T-helper 2 cell treated with Interferon-gamma antibody and Interleukin-4, amounts not matched to agents 5 μg/mL and 100 μg/mL, for 36 hours (primary cell): ENCODE measurements at places on chromosomes 4 and X.

DNA sequence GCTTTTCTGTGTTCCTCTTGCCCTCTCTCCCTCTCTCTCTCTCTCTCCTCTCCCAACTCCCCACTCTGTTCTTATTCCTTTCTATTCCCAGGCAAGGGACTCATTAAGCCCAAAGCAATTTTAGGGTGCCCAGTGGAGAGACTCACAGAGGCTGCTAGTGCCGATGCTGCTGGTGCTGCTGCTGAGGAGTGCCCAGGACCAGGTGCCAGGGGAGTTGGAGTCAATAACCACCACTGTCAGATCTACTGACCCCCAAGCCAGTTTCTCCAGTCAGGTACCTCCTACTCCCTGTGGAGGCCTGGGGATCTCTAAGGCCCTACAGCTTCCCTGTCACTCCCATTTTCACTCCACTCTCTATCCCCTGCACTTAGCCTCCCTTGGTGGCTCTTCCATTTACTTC is 54.2 kb upstream of the LAS1L start:
- H3K4me1 ChIP-seq = peaks cover 4% of the 10 kb centered on the region
- no peak overlapping the region for H3K4me3 ChIP-seq
- H3K36me3 ChIP-seq = no peaks in the 10 kb centered on the region
- no peak overlapping the region for H3K27ac ChIP-seq
- H3K27me3 ChIP-seq = no peaks in the 10 kb centered on the region

DNA sequence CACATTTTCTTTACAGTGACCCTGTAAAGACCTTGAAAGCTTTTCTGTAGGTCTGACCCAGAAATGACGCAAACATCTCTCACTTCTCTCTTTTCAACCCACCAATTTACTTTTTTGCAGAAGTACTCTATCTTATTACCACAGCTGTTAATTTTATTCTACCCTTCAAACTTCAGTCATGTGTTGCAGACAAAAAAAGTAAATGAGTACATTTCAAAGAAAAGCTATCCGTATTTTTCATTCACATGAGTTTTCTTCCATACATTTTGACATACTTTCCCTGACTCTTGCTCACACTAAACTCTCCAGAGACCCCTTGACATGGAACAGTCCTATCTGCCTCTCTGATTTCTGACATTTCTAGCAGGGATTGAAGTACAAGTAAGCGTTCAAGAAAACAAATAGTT is 51.7 kb downstream of the SLC7A11 start:
- peaks cover 5% of the 10 kb centered on the region for H3K36me3 ChIP-seq
- no peak for DNase-seq
- no peaks in the 10 kb centered on the region for H3K4me1 ChIP-seq
- no peaks in the 10 kb centered on the region for H3K27me3 ChIP-seq
- H3K4me3 ChIP-seq = no peak overlapping the region

DNA sequence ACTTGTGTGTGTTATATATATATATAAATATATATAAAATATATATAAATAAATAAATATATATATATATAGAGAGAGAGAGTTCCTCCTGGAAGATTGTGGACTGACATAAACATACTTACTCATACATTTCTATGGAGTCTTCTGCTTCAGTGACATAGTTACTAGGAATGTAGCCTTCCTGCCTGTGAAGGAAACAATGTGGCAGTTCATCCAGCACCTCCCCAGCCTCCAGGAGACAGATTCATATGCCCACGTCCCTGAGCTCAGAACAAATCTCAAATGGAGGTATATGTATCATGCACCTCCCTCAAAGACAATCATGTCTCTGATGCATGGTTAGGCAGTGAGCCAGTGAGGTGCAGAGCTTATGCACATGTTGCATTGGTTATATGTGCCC is 11.4 kb upstream of the TIMM8A start:
- H3K27me3 ChIP-seq = peaks cover 2% of the 10 kb centered on the region
- no peaks in the 10 kb centered on the region for H3K4me1 ChIP-seq
- no peaks in the 10 kb centered on the region for H3K36me3 ChIP-seq
- no peak overlapping the region for H3K27ac ChIP-seq
- no peak overlapping the region for H3K4me3 ChIP-seq
- DNase-seq = no peak

DNA sequence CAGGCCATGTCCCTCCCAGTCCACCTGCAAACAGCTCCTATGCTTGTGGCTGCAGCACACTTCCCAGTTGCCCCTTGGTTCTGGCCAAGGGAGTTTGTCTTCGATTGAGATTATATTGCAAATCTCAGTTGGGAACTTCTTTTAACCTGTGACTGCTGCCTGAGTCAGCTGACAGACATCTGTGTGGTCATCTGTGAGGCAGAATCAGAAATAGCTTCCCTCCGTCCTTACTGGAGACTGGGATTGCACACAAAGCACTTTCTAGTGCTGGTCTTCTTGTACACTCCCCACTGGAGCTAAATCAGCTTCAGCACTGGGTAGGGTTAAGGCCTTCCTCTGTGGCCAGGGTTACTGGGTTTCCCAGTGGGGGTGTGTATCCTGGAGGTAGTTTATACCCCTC is 34.3 kb downstream of the ZNF330 start:
- no peak for DNase-seq
- H3K4me1 ChIP-seq = no peaks in the 10 kb centered on the region
- H3K36me3 ChIP-seq = no peaks in the 10 kb centered on the region
- H3K27me3 ChIP-seq = peaks cover 3% of the 10 kb centered on the region

DNA sequence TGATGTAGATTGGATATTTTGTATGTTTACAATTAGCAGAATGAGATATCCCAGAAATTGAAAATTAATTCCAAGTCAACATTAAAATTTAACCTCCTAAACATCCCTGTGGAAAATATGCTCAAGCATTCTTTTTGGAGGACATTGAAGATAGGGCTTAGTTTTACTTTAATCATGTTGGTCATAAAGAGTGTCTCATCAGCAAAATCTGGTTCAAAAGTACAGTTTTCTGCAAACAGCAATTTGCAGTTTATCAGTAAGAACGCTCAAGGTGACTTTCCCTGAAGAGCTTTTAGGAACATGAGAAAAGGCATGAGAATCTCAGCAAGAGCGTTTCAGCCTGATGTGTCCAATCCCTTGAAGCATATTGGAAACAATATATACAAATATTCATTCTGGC is 889.8 kb downstream of the CENPC start:
- H3K27ac ChIP-seq = no peak overlapping the region
- H3K36me3 ChIP-seq = no peaks in the 10 kb centered on the region
- no peak overlapping the region for H3K4me3 ChIP-seq
- H3K27me3 ChIP-seq = no peaks in the 10 kb centered on the region
- no peaks in the 10 kb centered on the region for H3K4me1 ChIP-seq
- no peak for DNase-seq

- H3K27me3 ChIP-seq = peaks cover 41% of the 10 kb centered on the region
- no peak overlapping the region for H3K27ac ChIP-seq
- no peak for DNase-seq
- no peak overlapping the region for H3K4me3 ChIP-seq
- H3K4me1 ChIP-seq = peaks cover 2% of the 10 kb centered on the region
Observed at GRCh38 chr4:180058691-180059215, 2184.4 kb upstream of the TENM3 start.

- DNase-seq = no peak
Observed at GRCh38 chrX:124260845-124261244, 71.6 kb upstream of the TEX13D start.

DNA sequence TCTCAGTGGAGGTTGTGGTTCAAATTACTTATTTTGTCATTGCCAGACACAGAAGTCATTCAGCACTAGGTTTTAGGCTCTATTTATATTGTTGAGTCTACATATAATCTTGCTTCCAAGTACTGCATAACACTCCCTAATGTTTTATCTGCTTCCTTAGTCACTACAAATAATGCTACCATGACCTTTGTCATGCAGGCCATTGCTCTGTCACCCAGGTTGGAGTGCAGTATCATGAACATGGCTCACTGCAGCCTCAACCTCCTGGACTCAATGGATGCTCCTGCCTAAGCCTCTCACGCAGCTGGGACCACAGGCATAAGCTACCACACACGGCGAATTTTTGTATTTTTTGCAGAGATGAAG is 23.5 kb upstream of the PDZD4 start:
- peaks cover 7% of the 10 kb centered on the region for H3K4me1 ChIP-seq
- no peaks in the 10 kb centered on the region for H3K36me3 ChIP-seq
- DNase-seq = no peak
- H3K27me3 ChIP-seq = peaks cover 11% of the 10 kb centered on the region
- no peak overlapping the region for H3K4me3 ChIP-seq

DNA sequence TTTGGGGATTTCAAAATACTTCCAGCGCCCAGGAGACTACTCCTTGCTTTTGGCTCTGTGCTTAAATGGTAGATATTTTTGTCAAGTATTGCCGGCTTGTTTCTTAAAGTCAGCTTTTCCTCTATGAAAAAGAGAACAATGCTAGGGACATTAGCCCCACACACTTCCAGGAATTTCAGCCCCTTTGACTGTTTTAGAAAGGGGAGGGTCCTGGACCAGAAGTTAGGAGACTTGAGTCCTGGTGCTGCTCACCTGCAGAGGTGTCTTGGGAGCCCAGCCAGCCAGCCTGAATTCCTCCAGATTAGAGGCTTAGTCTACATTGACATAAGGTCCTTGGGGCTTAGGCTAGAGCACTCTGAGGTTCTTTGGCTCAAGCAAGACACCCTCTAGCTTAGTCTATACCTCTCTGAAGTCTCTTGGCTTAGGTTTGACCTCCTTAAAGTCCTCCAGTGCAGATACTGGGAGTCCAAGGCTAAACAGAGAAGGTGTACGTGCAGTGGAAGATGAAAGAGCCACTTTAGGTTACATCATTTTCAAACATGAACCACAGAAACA is 1.6 kb upstream of the SETD7 start:
- no peak for DNase-seq
- H3K27me3 ChIP-seq = no peaks in the 10 kb centered on the region
- H3K36me3 ChIP-seq = peaks cover 2% of the 10 kb centered on the region
- peak overlapping the region; percentile 95 for H3K4me3 ChIP-seq
- peaks cover 45% of the 10 kb centered on the region for H3K4me1 ChIP-seq

- H3K4me1 ChIP-seq = peaks cover 30% of the 10 kb centered on the region
- H3K27ac ChIP-seq = peak within 1 kb of the TSS; percentile 92
- H3K27me3 ChIP-seq = no peaks in the 10 kb centered on the region
- peak within 1 kb of the TSS; percentile 95 for H3K4me3 ChIP-seq
Observed at GRCh38 chrX:2690856-2691542, at the start of gene CD99. TSS of gene CD99 (plus strand) at chrX:2691295. CDS start at chrX:2691361, 66 bp downstream.

GRCh38 chr4:176273736-176274135 is 4.7 kb upstream of the ASB5 start:
- no peaks in the 10 kb centered on the region for H3K36me3 ChIP-seq
- H3K4me1 ChIP-seq = no peaks in the 10 kb centered on the region
- no peak overlapping the region for H3K27ac ChIP-seq
- DNase-seq = no peak
- H3K4me3 ChIP-seq = no peak overlapping the region
- H3K27me3 ChIP-seq = peaks cover 4% of the 10 kb centered on the region

GRCh38 chr4:52195869-52196268 is 144.8 kb downstream of the SPATA18 start:
- H3K4me3 ChIP-seq = no peak overlapping the region
- no peak for DNase-seq
- no peaks in the 10 kb centered on the region for H3K4me1 ChIP-seq
- H3K27ac ChIP-seq = no peak overlapping the region

DNA sequence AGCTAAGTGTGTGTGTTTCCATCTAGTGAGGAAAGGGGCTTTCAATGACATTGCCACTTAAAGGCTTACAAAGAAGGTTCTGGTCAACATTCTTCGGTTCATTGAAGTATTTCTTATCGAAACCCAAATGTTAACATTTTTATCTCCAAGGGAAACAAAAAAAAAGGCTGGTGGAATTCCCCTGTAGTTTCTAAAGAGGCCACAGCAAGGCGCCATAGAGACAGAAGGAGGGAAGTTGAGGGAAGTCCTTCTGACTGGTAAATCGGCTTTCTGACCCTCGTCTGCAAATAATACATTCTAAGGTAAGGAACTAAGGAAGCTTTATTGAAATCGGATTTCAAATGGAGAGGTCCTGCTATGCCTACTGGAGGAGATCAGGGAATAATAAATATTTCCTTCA is 1.7 kb upstream of the ZFP42 start:
- no peaks in the 10 kb centered on the region for H3K36me3 ChIP-seq
- DNase-seq = no peak
- no peak overlapping the region for H3K27ac ChIP-seq
- H3K27me3 ChIP-seq = peaks cover 2% of the 10 kb centered on the region
- H3K4me3 ChIP-seq = no peak overlapping the region
- no peaks in the 10 kb centered on the region for H3K4me1 ChIP-seq

DNA sequence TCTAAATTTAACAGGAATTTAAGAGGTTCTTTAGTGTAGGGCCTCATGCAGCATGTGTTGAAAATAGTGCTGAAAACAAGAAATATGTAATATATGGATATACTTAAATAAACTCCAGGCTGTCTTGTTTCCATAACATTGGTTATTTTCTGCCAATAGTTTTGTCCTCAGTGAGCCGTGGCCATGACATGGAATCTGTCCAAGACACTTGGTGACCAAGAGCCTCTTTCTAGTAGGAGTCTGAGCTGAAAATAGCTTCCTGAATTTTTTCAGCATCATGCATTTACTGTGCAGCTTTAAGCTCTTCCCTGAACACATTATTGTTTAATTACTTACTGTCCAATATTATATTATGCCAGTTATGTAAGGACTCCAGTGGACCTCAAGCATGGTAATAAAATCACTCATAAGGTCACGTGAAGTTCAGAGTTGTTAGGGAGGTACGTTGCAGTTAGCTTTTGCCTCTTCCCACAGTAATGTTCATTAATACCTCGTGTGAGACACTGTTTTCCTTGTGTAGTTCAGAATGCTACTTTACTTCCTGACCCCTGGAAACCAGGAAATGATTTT is 488.2 kb downstream of the GRID2 start:
- no peak overlapping the region for H3K4me3 ChIP-seq
- no peak overlapping the region for H3K27ac ChIP-seq
- no peak for DNase-seq
- H3K36me3 ChIP-seq = no peaks in the 10 kb centered on the region
- H3K4me1 ChIP-seq = no peaks in the 10 kb centered on the region

DNA sequence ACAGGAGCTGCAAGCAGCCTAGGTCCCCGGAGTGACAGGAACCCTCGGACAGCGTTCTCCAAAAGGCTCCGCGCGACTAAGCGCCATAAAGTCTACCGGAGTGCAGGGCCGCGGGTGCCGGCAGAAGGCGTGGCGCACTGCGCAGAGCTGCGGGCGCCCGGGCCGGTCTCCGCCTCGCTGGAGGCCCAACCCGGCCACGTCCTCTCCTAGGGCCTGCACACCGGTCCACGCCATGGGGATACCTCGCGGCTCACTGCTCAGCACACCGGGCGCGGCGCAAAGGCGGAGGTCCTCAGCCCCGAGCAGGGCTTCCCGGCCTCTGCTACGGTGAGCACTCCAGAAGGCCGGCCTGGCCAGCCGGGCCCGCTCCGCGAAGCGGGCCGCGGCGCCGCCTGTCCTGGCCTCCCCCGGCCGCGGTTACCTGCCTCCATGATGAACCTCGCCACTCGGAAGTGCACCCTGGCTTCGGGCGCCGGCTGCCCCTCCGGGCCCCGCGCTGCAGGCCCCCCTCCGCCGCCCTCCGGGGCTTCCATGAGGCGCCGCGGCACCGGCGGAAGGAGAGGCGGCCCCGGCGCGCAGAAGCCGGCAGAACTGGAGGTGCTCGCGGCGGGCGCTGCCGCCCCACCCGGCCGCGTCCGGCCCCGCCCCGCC is at the start of gene CCNQ:
TSS of gene CCNQ (minus strand) at position 599 of the 651 bp plus-strand sequence. CDS start at position 533, 66 bp downstream.
- H3K27me3 ChIP-seq = no peaks in the 10 kb centered on the region
- H3K27ac ChIP-seq = peak within 1 kb of the TSS; percentile 75
- H3K36me3 ChIP-seq = peaks cover 5% of the 10 kb centered on the region
- DNase-seq = peak; percentile 19
